ENCODE measurements at places on chromosomes 5 and 9.

- no peak for DNase-seq
Observed at GRCh38 chr9:121399883-121400607, 30.0 kb upstream of the STOM start.

GRCh38 chr9:80934095-80934494, 755.3 kb downstream of the TLE1 start:
- no peak for DNase-seq

DNA sequence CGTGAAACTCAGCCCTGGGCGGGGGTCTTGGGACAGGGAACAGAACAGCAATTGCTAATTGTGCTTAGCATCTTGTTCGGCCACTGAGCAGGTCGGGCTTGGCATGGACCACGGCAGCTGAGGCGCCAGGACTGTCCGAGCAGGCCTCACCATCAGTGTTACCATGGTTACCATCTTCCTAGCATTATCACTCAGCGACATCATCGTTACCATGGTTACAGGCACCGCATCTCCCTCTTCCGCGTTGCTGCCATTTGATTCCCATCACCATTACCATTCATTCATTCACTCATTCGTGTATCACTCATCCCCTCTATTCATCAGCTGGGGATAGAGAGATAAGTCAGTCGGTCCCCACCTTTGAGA, 81.0 kb upstream of the ZBTB43 start:
- DNase-seq = no peak

DNA sequence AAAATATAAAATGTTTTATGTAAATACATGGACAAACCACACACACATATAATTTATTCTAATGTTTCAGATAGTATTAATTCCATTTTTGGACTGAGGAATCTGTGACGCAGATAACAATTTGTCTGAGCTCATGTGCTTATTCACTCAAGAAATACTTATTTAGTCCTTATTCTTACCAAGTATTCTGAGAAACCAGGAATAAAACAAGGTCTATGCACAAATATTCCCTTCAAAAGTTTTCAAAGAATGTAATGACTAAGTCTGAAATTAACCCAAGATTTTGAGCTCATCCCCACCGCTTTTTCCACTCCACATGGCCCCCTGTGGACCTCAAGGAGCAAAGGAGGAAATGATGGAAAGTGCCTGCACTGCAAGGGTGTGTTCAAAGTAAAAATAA, 1022.3 kb downstream of the EFNA5 start:
- no peak for DNase-seq

- DNase-seq = no peak
Observed at GRCh38 chr5:54404568-54404967, 50.9 kb upstream of the HSPB3 start.

GRCh38 chr9:104999136-104999535, 71.2 kb upstream of the ABCA1 start:
- DNase-seq = no peak

- DNase-seq = no peak
Observed at GRCh38 chr9:95801797-95802196, 73.7 kb upstream of the ERCC6L2 start.

DNA sequence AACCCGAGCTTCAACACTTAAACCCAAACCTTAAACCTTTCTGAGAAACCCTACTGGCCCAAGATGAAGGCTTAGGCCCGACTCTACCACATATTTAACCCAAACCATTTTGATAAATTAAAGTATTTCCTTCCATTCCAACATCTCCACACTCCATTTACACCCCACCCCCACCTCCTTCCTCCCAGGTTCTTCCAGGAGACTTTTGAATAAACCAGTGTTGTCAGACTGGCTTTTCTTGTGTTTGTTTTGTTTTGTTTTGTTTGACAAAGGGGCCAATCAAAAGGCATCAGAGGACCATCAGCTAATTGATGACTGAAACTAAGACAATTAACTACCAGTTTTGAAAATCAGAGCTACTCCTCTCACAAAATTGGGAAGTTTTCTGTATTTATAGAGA, 4.6 kb upstream of the ZNF608 start:
- no peak for DNase-seq

DNA sequence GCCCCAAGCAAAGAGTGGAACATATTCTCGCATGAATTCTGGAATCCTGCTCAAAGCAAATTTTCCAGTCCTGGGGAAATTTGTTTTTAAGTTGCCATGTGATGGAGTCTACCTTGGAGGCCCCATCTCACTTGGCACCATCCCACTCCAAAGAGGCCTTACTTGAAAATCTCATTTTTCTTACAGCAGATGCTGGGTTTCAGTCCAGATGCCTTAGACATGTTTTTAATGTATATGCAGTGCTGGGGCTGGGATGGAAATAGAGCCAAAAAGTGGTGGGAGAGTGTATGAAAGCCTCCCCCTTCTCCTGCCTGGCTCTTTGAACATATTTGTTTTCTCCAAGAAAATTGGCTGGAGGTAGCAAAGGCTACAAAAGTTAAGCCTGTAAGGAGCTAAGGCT, 493.7 kb downstream of the ENC1 start:
- DNase-seq = no peak

- no peak for DNase-seq
Observed at GRCh38 chr9:113803811-113804589, 72.1 kb upstream of the ZNF618 start.

DNA sequence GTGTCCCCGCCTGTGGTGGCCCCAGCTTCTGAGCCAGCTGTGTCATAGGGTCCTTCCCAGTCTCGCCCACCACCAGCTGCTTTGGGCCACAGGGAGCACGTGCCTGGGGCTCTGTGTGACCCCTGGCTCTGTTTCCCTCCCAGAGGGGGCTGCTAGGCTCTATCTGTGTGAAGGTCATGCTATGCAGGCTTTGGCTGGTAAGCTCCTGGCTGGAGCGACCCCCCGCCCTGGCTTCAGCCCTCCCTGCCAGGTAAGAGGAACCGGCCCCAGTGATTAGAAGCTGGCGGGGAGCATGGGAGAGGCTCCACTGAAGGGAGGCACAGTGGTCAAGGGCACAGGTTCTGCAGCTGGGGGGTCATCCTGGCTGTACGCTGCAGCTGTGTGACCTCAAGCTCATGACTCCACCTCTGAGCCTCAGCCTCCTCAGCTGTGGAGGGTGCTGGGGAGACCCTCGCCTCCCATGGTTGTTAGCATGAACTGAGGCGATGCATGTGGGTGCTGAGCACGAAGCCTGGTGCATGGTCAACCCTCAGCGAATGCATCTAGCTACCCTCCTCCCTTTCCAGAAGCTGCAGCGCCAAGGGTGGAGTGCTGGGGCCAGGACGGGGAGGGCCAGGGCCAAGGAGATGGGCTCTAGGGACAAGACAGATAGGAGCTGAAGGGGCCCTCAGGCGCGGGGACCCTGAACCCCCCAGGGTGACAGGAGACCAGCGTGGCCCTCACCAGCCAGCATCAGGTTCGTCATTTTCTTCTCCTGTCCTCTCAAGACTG, 163.8 kb upstream of the MVB12B start:
- DNase-seq = no peak

DNA sequence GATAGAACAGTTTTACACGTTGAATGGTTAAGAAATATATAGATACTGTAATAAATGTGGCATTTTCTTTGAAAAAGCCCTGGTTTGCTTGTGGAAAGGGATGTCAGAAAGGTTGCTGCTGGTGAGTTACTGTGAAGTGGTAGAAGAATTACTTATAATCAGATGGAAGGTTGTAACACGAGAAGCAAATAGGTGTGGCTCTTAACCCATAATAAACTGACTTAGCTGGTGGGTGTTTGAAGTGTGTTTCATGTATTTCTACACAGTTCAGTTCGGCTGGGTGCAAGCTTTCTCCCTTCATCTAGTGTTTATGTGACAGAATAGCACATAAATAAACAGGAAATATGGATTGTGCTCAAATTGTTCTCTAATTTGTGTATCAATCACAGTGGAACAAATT, 5.5 kb downstream of the CNOT6 start:
- no peak for DNase-seq

DNA sequence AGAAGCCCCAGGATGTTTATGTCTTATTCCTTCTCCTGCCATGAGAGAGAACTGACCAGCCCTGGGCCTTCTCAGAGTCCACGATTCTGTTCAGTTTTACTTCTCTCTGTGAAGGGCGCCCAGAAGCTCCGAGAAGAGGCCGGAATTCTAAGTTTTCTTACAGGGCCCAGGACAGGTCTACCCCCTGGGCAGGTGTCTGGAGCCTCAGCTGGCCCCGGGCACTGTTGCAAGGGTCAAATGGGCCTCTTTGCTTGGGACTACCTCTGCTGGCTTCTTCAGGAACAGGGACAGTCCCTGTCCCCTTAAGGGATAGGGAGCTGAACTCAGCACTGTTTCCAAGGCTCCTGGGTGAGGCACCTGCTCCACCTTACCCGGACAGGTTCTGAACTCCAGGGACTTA, 55.0 kb downstream of the RASGEF1C start:
- no peak for DNase-seq
